Panc1 (cell line): ENCODE measurements at places on chromosomes 7 and 10. TPM values are rescaled to one million over a fixed set of nuclear protein-coding genes. Genes with fewer than 3 reads are reported as not detected.

NODAL gene
- total RNA-seq: not detected

RNF133 gene
- not detected for total RNA-seq

DNA sequence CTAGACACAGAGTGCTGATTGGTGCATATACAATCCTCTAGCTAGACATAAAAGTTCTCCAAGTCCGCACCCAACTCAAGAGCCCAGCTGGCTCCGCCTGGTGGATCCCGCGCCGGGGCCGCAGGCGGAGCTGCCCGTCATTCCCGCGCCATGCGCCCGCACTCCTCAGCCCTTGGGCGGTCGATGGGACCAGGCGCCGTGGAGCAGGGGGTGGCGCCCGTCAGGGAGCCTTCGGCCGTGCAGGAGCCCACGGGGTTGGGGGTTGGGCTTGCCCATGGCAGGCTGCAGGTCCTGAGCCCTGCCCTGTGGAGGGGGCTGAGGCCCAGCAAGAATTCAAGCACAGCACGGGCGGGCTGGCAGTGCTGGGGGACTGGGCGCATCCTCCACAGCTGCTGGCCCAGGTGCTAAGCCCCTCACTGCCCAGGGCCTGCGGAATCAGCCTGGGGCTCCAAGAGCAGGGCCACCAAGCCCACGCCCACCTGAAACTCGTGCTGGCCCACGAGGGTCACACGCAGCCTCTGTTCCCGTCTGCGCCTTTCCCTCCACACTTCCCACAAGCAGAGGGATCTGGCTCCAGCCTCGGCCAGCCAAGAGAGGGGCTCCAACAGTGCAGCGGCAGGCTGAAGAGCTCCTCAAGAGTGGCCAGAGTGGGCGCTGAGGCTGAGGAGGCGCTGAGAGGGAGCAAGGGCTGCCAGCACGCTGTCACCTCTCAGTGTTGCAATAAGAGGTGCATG, 604.2 kb upstream of the POM121L12 start:
- no peak for DNase-seq

GRCh38 chr7:94129443-94130140, 125.4 kb upstream of the BET1 start:
- DNase-seq: peak; percentile 27

- DNase-seq: no peak
Measured at GRCh38 chr10:127953876-127954275, 47.0 kb downstream of the PTPRE start.

- DNase-seq: no peak
Measured at GRCh38 chr10:128103229-128103714, 23.0 kb downstream of the MKI67 start.

POR gene
- total RNA-seq: 168 TPM

GRCh38 chr7:129781928-129782817, 170.6 kb downstream of the UBE2H start:
- no peak for DNase-seq

DNA sequence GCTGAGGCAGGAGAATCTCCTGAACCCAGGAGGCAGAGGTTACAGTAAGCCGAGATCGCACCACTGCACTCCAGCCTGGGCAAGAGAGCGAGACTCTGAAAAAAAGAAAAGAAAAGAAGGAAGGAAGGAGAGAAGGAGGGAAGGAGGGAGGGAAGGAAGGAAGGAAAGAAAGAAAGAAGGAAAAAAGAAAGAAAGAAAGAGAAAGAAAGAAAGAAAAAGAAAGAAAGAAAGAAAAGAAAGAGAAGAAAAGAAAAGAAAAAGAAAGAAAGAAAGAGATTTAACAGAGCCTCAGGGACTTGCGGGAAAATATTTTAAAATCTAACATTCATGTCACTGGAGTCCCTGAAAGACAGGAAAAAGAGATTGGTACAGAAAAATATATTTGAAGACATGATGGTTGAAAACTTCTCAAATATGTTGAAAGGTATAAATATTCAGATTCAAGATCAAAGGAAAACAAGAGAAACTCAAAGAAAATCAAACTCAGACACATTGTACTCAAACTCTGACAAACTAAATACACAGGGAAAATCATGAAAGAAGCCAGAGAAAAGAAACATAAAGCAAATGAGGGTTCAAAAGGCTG, 25.3 kb upstream of the DNAAF5 start:
- DNase-seq: no peak
